ENCODE measurements at places on chromosomes 13 and 19. TPM values are rescaled to one million over a fixed set of nuclear protein-coding genes. Genes with fewer than 3 reads are reported as not detected.

Gene ADAMTSL5
- total RNA-seq = 5.5 TPM

Gene FCGBP
- total RNA-seq = 0.26 TPM

Gene FUT6
- not detected for total RNA-seq

Gene KCNJ14
- total RNA-seq = 0.79 TPM

Gene SIGLEC12
- total RNA-seq = not detected

Gene COX6B2
- total RNA-seq = not detected

Gene CDK8
- total RNA-seq = 15.8 TPM

Gene S1PR2
- total RNA-seq = 1.9 TPM

Gene FGF21
- total RNA-seq = not detected

Gene IRGC
- total RNA-seq = not detected

Gene PNMA8A
- not detected for total RNA-seq

Gene FPR2
- not detected for total RNA-seq

Gene PLVAP
- not detected for total RNA-seq

Gene KL
- total RNA-seq = not detected

Gene UGGT2
- 18.5 TPM for total RNA-seq

Gene PGLYRP1
- total RNA-seq = not detected

Gene TUBB4A
- total RNA-seq = 0.60 TPM

Gene IL12RB1
- 1.0 TPM for total RNA-seq

Gene OR7G1
- total RNA-seq = not detected

Gene CEACAM8
- total RNA-seq = not detected

Gene TRPC4
- 0.10 TPM for total RNA-seq

Gene ZNF446
- total RNA-seq = 13.2 TPM

Gene CEACAM4
- total RNA-seq = not detected

Gene PPP1R15A
- total RNA-seq = 49.4 TPM

Gene IFNL1
- total RNA-seq = not detected

Gene EFNB2
- 22.4 TPM for total RNA-seq

Gene SYNGR4
- not detected for total RNA-seq

Gene GPI
- 156 TPM for total RNA-seq

Gene MBD3L3
- not detected for total RNA-seq

Gene IQCN
- total RNA-seq = not detected

Gene B3GNT3
- not detected for total RNA-seq

Gene SCN1B
- 9.3 TPM for total RNA-seq

Gene WDR87
- total RNA-seq = not detected

Gene LGALS14
- total RNA-seq = not detected

Gene TEX29
- total RNA-seq = 0.70 TPM

Gene SIGLEC5
- total RNA-seq = not detected

Gene CNN1
- total RNA-seq = 0.45 TPM

Gene PSG3
- not detected for total RNA-seq

Gene NLRP4
- not detected for total RNA-seq

Gene FLT1
- total RNA-seq = 3.3 TPM

Gene TSSK6
- 1.1 TPM for total RNA-seq

Gene PLPPR2
- 0.27 TPM for total RNA-seq

Gene HSH2D
- not detected for total RNA-seq

All from HT1080 (cell line).